SK-MEL-5 (cell line): ENCODE measurements at places on chromosomes 12 and 14.

- peak; percentile 65 for DNase-seq
These were observed 226.3 kb downstream of the ERC1 start for GRCh38 chr12:1217191-1217949.

GRCh38 chr12:131120831-131121271, 167.1 kb downstream of the ADGRD1 start:
- DNase-seq, result no peak

GRCh38 chr12:22447223-22447622, 97.1 kb downstream of the C2CD5 start:
- no peak for DNase-seq

DNA sequence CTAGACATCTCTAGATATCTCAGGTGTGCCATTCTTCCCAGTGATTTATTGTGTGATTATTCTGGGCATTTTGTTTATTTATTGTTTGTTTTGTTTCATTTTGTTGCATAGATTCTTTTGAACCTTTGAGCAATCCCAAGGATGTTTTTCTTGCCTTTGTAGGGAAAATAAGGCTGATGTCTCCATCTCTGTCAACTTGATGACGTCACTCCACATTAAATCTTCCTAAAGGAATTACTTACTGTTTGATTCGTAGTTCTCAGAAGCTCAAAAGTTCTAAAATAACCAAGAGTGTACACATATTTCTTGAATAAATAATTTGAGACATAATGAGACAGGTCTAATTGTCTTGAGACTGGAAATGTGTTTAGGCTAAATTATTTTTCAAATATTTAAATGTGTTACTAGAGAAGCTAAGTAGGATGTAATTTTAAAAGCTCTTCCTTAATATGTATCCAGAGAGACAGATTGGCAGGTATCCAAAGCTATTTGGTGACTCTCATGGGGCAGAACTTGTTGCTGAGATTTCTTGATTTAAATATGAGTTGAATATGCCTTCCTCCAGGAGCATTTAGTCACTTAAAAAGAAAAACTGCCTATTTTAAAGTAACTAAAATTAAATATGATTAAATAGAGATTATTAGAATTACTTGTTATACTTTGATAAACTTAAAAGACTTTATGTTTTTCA, 128.7 kb downstream of the CNTN1 start:
- DNase-seq, result no peak

DNA sequence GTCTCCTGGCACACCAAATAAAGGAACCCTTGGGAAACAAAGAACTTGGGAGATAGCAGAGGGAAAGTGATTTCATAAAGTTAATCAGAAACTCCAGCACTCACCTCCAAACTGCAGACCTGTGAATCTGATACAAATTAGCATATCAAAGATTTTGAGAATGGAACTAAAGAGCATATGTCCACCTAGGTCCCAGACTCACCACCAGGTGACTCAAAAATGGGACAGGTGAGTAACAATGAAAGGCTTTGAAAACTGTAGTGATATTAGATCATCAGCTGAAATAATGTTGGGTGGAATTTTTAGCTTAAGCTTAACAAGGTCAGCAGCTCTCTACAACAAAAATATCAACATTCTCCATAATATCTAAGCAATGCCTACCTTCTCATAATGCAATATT, 214.8 kb downstream of the RERGL start:
- no peak for DNase-seq
